ENCODE measurements at places on chromosomes 11 and 22.

- no peak for DNase-seq
Measured at GRCh38 chr11:32630844-32631243, 47.2 kb downstream of the EIF3M start.

GRCh38 chr11:21174781-21175180 lies 505.4 kb downstream of the NELL1 start:
- DNase-seq = no peak

GRCh38 chr11:7056828-7057513 lies 31.8 kb upstream of the RBMXL2 start:
- DNase-seq = no peak

GRCh38 chr11:106088896-106089295 lies 11.4 kb downstream of the AASDHPPT start:
- no peak for DNase-seq

- no peak for DNase-seq
Measured at GRCh38 chr22:40908895-40909294, 42.3 kb upstream of the RBX1 start.

DNA sequence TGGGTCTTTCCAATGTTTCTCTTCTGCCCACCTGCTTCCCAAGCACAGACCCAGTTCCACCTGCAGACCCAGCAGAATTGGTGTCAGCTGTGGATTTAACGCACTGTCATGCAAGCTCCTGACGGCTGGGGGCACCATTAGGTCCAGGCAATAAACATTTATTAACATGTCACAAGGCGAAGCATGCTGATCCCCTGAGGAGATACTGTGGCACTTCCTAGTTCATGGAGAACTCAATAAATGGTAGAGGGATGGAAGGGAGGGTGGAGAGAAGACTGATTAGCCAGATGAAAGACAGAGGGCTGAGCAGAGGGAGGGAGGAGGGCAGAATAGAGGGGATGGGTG lies 68.3 kb upstream of the TSPAN18 start:
- DNase-seq = no peak

- no peak for DNase-seq
Measured at GRCh38 chr11:15163136-15163535, 48.4 kb downstream of the INSC start.

- DNase-seq = no peak
Measured at GRCh38 chr11:82049199-82049598, 684.5 kb downstream of the FAM181B start.

GRCh38 chr11:61963016-61963281 lies 4.5 kb downstream of the FTH1 start:
- no peak for DNase-seq

- no peak for DNase-seq
Measured at GRCh38 chr11:96307776-96308140, 35.2 kb downstream of the MAML2 start.

All from NCI-H2029 treated with DMSO at 0.1 percent for 48 hours (cell line).